DMS79 treated with DMSO at 0.1 percent for 48 hours (cell line): ENCODE measurements at places on chromosomes 6 and 20.

- no peak for DNase-seq
Measured at GRCh38 chr6:17013701-17014100, 88.1 kb upstream of the STMND1 start.

GRCh38 chr6:143295932-143296331 is 154.6 kb downstream of the ADAT2 start:
- DNase-seq, result no peak

DNA sequence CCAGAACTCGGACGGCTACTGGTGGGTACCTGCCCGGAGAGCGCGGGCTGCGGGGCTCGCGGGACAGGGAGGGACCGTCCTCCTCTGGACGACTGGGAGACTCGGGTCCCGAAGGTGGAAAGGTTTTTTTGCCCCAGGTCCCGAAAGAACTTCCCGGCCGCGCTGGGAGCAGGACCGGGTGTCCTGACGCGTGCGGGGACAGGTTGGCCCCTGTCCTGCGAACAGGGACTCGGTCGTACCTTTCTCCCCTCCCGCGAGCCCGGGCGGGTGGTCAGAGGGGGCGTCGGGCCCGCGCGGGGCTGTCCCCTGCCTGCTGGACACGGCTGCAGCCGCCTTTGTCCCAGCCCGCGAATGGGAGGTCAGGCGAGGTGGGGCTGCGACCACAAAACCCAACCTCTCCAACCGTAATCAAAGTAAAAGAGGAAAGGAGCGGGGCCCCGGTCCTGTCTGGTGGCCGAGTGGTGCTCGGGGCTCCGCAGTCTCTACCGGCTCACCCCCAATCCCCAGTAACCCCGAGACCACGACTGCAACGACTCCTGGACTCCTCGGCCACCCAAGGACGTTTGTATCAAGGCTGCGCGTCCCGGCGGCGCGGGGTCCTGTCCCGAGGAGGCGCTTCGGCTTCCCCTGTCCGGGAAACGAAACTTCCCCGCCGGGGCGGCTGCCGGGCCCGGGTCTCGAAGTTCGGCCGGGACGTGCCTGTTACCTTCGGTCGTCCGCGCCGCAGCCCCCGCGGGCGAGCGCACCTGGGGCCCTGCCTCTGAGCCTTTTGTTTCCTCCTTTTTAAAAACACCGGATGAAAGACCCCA is 798 bp downstream of the DSP start:
- no peak for DNase-seq

GRCh38 chr20:4341804-4342485 is 326.6 kb upstream of the RNF24 start:
- no peak for DNase-seq

DNA sequence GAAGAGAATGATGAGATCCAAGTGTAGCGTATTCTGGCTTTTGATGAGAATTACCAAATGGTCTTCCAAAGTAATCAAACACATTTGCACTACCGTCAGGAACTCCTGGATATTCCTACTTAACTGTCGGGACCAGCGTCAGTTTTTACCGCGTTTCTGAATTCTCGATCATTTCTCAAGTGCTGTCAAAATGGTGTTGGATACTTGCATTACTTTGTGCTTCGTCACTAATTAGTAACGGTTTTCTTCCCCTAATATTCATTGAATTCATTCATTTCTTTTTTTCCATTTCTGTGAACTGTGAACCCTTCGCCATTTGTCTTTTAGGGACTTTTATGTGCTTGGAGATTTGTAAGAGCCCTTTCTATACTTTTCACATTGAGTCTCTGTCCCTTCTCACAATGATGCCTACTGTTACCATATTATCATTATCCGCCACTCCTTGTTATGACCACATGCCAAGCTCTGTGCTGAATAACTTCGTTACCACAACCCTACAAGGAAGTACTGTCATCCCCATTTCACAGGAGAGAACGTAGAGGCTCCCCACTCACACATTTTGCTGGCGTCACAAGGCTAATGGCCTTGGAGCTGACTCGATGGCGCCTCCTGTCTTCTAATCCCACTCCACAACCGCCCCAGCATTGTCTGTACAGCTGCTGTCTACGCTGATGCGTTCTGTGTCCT is 74.2 kb upstream of the QKI start:
- no peak for DNase-seq
